ACHN (cell line): ENCODE measurements at places on chromosomes 1 and 21.

DNA sequence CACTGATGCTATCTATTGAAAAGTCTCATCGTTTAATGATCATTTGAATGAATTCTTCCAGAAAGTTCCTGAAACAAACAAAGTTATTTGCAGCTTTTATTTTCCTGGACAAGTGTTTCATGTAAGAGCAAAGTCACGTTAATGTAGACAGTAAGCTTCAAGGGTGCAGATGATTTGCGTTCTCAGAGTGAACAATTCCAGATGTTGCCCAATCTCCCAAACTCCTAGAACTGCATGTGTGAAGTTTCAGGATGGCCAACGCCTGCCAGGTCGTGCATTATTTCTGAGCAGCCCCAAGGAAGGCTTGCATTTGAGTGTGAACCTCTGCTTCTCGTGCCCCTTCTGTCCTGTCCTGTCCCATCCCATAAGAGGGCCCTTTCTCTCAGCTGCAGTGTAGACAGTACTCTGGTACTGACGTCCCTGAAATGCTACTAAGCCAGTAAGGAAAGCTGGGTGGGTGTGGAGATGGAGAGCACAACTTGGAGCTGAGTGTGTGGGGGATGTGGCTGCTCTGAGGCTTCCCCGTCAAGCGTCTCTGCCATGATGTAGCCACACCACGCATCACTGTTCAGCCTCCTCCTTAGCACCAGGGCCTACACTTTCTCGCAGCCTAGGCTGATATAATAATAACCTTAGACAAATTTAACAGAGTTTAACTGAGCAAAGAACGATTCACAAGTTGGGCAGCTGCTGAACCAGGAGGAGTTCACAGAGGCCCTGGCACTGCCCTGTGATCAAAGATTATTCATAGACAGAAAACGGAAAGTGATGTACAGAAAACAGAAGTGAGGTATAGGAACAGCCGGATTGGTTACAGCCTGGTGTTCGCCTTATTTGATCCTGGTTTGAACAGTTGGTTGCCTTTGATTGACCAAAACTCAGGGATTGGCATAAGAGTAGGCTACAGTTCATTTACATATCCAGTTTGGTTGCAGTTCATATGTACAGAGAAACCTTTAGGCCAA lies 50.4 kb downstream of the RHOU start:
- no peak for DNase-seq

DNA sequence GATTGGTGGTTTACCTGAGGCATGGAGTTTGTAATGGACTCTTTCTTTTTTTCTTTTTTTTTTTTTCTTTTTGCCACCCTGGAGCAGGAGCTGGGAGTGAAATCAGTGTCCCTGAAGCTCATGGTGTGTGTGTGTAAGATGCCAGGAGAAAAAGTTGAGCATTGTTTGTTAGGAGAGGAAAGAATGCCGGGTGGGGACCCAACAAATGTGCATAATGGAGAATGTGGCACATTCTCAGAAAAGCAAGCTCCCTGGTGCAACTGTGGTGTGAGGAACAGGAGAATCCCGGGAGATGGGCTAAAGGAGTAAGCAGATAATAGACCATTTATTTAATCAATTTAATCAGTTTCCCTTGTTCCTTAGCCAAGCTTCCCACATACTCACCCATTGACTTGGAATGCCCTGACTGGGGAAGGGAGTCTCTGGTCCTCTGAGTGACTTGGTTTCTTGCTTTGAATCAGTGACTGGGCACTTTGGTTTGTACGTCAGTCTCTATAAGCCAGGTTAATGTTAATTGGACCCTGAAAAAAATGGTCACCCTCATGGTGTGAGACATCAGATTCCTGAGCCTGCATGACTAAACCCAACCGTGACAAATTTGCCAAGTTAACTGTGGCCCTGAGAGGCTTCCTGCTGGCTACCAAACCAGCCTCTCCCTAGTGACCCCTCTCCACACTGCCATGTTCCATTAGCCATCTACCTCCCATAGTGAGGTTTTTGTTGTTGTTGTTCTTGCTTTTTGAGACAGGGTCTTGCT lies 43.9 kb upstream of the ITPKB start:
- no peak for DNase-seq

- no peak for DNase-seq
Measured at GRCh38 chr1:61743716-61744580, 1.7 kb downstream of the PATJ start.

DNA sequence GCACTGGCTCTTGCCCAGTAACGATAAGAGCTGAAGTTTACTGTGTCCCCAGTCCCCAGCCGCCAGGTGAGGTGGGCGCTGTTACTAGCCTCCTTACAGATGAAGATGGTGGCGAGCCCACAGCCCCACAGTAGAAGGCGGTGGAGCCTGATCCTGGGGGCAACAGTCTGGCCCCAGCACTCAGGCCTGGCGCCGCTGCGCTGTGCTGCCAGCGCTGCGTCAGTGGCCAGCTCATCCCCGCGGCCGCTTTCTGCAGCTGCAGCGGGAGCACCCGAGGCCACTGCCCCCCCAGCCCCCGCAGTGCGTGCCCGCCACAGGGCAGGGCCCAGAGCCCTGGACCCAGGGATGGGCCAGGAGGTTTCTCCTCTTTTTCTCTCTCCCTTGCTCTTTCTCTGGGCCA lies 13.3 kb downstream of the H6PD start:
- no peak for DNase-seq

DNA sequence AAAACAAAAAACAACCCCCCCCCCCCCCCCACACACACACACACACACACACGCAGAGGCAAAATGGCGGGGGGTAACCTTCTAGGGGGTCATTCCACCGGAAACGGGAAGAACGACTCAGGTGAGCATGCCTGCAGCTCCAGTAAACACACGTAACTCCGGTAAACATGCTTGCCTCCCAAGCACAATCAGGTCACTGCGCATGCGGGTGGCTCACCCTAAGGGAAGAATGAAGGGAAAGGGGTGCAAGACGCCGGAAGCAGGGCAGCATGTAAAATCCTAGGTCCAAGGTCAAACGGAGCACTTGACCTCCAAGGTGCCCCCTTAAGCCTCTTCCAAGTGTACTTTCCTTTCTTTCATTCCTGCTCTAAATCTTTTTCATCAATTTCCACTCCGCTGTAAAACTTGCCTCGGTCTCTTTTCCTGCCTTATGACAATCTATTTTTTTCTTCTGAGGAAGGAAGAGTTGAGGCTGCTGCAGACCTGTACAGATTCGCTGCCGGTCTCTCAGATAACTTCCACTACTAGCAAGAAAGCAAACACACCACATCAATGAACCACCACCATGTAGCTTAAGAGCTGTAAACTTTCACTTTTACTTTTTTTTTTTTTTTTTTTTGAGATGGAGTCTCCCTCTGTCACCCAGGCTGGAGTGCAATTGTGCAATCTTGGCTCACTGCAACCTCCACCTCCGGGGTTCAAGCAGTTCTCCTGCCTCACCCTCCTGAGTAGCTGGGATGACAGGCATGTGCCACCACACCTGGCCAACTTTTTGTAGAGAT lies 21.0 kb upstream of the CBR3 start:
- DNase-seq: no peak

DNA sequence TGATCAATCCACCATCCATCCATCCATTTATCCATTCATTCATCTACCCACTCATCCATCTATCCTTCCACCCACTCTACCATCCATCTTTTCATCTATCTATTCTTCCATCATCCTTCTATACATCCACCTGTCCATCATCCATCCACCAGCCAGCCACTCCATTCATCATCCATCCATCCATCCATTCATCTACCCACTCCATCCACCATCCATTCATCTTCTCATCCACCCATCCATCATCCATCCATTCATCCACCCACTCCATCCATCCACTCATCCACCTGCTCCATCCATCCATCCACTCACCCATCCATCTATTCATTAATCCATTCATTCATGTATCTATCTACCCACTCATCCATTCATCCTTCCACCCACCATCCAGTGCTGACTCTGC lies 127.9 kb upstream of the TMPRSS2 start:
- no peak for DNase-seq

GRCh38 chr21:41029571-41029970 lies 138.4 kb upstream of the BACE2 start:
- DNase-seq: no peak

DNA sequence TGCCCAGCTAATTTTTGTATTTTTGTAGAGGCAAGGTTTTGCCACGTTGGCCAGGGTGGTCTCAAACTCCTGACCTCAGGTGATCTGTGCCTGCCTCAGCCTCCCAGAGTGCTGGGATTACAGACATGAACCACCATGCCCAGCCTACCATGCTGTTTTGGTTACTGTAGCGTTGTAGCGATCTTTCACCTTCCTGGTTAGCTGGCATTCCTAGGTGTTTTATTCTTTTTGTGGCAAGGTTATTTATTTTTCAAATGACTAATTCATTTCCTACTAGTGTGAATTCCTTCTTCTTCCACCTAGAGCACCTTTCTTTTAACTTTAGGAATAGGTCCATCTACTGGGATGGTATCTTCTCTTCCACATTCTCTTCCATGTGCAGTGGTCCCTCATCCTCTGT lies 29.3 kb downstream of the TMEM200B start:
- no peak for DNase-seq

DNA sequence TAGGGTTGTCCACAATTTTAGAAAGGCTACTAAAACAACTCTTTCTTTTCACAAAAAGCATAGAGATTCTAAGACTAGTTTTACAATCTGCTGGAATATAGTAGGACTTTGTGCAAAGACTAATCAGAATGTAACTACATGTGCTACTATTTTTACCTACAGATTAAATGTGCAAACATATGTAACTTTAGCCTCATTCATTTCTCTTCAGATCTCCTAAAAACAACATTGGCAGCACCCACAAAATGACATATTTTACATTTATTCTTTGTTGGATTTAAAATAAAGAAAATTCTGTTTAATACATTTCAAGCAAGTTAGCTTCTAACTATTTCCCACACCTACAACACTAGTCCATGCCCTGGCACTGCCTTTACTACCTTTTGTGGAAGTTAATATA lies 292.2 kb downstream of the AKT3 start:
- DNase-seq: no peak

DNA sequence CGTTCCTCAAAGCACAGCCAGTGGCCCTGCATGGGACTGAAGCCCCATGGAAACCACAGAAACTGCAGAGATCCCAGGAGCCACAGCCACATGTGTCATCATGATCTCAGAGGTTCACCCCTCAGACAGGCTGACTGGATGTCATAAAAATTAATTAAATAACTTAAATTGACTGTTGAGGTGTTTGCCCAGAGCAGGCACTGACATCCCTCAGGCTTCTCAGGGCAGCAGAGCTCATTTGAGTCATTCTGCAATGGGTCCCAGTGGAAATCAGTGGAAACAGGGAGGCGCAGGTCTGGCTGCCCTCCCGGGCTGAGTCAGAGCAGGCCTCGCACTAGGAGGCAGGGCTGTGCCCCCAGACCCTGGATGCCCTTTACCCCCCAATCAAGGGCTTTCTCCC lies 135.1 kb downstream of the CDC7 start:
- DNase-seq: no peak

GRCh38 chr1:113073479-113073950 lies 517 bp downstream of the LRIG2 start:
- DNase-seq: peak; percentile 73

DNA sequence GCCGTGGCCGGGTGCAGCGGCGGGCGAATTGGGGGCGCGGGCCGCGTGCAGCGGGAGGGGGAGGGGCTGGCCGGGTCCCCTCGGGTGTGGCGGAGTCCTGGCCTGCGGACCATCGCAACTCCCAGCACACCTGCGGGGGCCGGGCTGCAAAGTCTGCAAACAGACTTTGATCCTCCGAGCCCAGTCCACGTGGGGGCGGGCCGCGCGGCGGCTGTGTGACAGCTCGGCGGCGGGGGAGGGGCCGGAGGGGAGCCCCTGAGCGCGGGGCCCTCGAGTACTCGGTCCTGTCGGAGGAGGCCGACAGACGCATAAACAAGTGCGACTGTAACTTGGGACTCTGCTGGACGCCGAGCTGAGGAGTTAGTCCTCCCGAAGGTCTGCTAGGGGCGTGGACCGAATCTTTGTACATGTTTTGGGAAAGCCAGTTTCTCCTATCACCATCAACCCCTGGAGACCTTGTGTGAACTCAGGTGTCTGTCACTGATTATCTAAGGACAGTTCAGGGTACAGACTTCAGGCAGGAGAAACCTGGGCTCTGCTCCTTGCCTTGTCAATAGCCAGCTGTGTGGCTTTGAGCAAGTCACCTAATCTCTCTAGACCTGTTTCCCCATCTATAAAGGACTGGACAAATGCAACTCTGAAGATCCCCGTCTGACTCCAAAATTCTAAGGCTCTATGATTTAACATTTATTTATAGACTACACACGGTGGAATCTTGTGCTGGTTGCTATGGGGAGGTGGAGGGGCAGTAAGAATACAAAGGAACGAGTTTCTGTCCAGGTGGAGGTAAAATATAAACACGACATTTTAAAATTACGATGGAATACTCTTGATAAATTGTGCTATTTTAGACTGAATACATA lies 710 bp upstream of the SLC30A1 start:
- peak; percentile 58 for DNase-seq

GRCh38 chr1:235998812-235999211 lies 66.1 kb downstream of the NID1 start:
- DNase-seq: no peak

DNA sequence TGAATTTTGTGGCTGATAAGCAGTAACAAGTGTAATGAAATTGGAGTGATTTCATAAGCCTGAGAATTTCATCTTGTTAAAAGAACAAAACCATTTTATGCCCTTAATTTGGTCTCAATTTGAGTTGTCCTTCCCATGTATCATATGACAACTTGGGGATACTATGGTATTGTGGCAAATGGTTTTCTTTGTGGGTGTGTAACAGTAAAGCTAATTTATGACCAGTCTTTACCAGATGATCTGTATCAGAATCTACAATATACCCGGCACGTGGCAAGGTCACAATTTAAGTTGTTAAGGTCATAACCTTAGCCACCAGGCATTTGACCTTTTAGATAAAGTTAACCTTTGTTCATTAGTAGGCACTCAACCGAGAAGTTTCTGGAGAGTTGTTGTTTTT lies 9.1 kb downstream of the NFIA start:
- DNase-seq: no peak

DNA sequence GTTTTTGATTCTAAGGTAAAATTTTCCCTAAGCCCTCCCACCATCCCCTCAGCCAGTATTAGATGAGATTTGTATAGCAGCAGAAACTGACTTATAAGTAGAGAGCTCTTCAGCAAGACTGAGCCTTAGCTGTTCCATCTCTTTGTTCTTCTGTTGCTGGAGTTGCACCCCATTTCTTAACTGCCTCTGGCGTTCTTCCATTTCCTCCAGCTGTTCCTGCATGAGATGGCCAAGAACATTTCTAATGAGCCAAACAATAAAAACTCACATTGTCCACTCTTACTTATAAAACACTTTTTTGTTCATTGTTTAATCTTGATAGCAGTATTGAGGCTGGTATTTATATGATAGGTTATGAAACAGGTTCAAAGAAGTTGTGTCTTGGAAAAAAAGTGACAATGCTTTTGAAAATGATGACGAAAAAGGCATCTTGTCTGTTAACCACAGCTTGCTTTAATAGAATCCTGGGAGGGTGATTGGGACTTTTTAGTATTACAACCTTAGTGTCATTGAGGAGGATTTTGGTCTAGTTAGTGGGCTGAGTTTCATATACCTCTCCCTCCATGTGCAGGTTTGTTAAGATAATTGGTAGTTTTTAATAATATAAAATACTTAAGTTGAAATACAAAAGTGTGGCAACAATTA lies 18.3 kb downstream of the SYNC start:
- no peak for DNase-seq
